Hepatocyte (in vitro differentiated cells): ENCODE measurements at places on chromosomes 3 and 15. TPM values are rescaled to one million over a fixed set of nuclear protein-coding genes. Genes with fewer than 3 reads are reported as not detected.

The CCDC9B gene
- 1.8 and 4.0 TPM in 2 replicates for total RNA-seq

The THOC7 gene
- 61.7 and 69.4 TPM in 2 replicates for total RNA-seq

The COMMD2 gene
- total RNA-seq: 39.0 and 39.7 TPM in 2 replicates

The VPS13C gene
- 52.3 and 60.9 TPM in 2 replicates for total RNA-seq

The EHD4 gene
- total RNA-seq: 26.4 and 27.3 TPM in 2 replicates

The TP63 gene
- 2.3 and 2.4 TPM in 2 replicates for total RNA-seq

The LRTM1 gene
- 0.52 TPM in 1 of 2 replicates, not detected in the other for total RNA-seq

The AGBL1 gene
- 0.12 TPM in 1 of 2 replicates, not detected in the other for total RNA-seq

The GOLGA6L22 gene
- not detected in 2 replicates for total RNA-seq

The NMNAT3 gene
- 8.3 and 12.3 TPM in 2 replicates for total RNA-seq

The CCDC54 gene
- total RNA-seq: not detected in 2 replicates

The SLC51A gene
- 3.9 and 6.3 TPM in 2 replicates for total RNA-seq

The LTK gene
- 0.83 and 1.6 TPM in 2 replicates for total RNA-seq

GRCh38 chr3:52978109-52978754, 67.6 kb downstream of the SFMBT1 start:
- H3K27me3 ChIP-seq: no peaks in the 10 kb centered on the region
- DNase-seq: no peak
- H3K4me3 ChIP-seq: no peak overlapping the region
- no peaks in the 10 kb centered on the region for H3K4me1 ChIP-seq

DNA sequence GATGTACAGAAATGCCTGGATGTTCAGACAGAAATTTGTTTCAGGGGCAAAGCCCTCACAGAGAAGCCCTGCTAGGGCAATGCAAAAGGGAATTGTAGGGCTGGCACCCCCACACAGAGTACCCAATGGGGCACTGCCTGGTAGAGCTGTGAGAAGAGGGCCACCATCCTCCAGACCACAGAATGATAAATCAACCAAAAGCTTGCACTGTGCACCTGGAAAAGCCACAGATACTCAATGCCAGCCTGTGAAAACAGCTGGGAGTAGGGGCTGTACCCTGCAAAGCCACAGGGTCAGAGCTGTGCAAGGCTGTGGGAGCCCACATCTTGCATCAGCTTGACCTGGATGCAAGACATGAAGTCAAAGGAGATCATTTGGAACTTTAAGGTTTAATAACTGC, 477.9 kb upstream of the NECTIN3 start:
- H3K27ac ChIP-seq: no peak overlapping the region
- H3K4me3 ChIP-seq: no peak overlapping the region
- DNase-seq: no peak
- H3K36me3 ChIP-seq: no peaks in the 10 kb centered on the region

- H3K27me3 ChIP-seq: no peaks in the 10 kb centered on the region
- no peaks in the 10 kb centered on the region for H3K36me3 ChIP-seq
- peak; percentile 67 for DNase-seq
- no peak overlapping the region for H3K4me3 ChIP-seq
- H3K27ac ChIP-seq: no peak overlapping the region
Measured at GRCh38 chr3:16456784-16457415, 56.6 kb downstream of the RFTN1 start.

DNA sequence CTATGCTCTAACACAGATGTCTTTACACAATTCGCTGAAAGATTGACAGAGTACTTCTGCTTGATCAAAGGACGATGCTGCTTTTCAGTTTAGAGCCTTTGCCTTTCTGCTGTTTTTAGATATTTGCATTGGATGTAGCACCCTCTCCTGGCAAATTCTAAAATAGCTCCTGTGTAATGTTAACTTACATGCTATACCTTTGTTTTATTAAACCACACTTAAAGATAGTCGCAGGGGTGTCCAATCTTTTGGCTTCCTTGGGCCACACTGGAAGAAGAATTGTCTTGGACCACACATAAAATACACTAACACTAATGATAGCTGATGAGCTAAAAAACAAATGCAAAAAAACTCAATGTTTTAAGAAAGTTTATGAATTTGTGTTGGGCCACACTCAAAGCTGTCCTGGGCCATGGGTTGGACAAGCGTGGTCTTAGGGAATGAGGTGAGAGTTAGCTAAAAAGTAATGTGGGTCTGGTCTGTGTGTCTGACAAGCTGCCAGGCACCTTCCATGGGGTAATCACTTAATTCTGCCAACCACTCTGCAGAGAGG, 62.9 kb downstream of the ATG7 start:
- DNase-seq: peak; percentile 68
- no peak overlapping the region for H3K4me3 ChIP-seq
- no peak overlapping the region for H3K27ac ChIP-seq
- H3K27me3 ChIP-seq: no peaks in the 10 kb centered on the region
- no peaks in the 10 kb centered on the region for H3K4me1 ChIP-seq

DNA sequence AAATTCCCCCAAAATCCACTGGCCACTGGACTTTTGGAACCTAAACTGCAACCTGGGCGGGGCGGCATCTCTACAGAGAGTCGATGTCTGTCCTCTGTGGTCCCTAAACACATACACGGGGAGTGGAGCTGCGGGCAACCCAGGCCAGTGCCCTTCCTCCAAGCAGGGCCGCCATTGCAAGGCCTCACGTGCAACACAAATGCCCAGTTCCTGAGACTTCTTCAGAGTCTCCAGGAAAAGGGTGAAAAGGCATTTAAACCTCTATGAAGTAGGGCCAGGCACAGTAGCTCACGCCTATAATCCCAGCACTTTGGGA, 4.9 kb downstream of the MUC4 start:
- no peaks in the 10 kb centered on the region for H3K27me3 ChIP-seq
- no peak overlapping the region for H3K27ac ChIP-seq
- no peak for DNase-seq
- H3K36me3 ChIP-seq: no peaks in the 10 kb centered on the region
- H3K4me3 ChIP-seq: no peak overlapping the region

- no peaks in the 10 kb centered on the region for H3K4me1 ChIP-seq
- DNase-seq: no peak
- peaks cover 100% of the 10 kb centered on the region for H3K27me3 ChIP-seq
- H3K36me3 ChIP-seq: no peaks in the 10 kb centered on the region
- H3K4me3 ChIP-seq: no peak overlapping the region
Measured at GRCh38 chr15:59995568-59996297, 8.4 kb upstream of the FOXB1 start.

GRCh38 chr3:120642368-120642948, 39.6 kb downstream of the HGD start:
- H3K4me3 ChIP-seq: no peak overlapping the region
- H3K27ac ChIP-seq: no peak overlapping the region
- H3K4me1 ChIP-seq: no peaks in the 10 kb centered on the region
- H3K27me3 ChIP-seq: no peaks in the 10 kb centered on the region

DNA sequence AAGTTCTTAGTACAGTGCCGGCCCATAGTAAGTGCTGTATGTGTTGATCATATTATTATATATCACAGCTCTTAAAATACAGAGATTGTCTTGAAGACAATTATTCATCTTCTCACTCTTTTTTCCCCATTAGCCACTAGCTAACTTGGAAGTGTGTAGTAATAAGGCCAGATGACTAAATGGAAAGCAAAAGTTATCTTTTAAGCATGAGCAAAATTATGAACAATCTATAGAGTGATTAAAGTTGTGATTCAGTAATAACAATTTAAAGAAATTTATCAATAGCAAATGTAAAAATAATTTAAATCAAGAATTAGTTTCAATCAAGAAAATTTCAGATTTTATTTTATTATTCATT, 630.9 kb upstream of the TBL1XR1 start:
- H3K36me3 ChIP-seq: no peaks in the 10 kb centered on the region
- H3K27me3 ChIP-seq: no peaks in the 10 kb centered on the region
- peak overlapping the region; percentile 66 for H3K27ac ChIP-seq
- peaks cover 29% of the 10 kb centered on the region for H3K4me1 ChIP-seq

GRCh38 chr3:52532838-52533622, 627 bp downstream of the NT5DC2 start:
- H3K36me3 ChIP-seq: no peaks in the 10 kb centered on the region
- H3K4me1 ChIP-seq: peaks cover 54% of the 10 kb centered on the region
- DNase-seq: peak; percentile 56
- no peaks in the 10 kb centered on the region for H3K27me3 ChIP-seq

DNA sequence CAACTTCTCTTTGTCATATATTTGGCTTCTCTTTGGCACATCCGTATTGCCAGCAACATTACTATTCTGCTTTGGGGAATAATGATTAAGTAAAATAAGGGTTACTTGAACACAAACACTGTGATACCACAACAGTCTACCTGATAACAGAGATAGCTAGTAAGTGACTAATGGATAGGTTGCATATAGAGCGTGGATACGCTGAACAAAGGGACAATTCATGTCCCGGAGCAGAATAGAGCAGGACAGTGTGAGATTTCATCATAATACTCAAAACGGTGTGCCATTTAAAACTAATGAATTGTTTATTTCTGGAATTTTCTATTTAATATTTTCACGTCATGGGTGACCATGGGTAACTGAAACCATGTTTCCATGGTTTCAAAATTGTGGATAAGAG, 54.1 kb downstream of the SCN5A start:
- DNase-seq: no peak
- H3K27me3 ChIP-seq: peaks cover 2% of the 10 kb centered on the region
- H3K4me3 ChIP-seq: no peak overlapping the region
- no peaks in the 10 kb centered on the region for H3K36me3 ChIP-seq
- H3K4me1 ChIP-seq: peaks cover 3% of the 10 kb centered on the region

DNA sequence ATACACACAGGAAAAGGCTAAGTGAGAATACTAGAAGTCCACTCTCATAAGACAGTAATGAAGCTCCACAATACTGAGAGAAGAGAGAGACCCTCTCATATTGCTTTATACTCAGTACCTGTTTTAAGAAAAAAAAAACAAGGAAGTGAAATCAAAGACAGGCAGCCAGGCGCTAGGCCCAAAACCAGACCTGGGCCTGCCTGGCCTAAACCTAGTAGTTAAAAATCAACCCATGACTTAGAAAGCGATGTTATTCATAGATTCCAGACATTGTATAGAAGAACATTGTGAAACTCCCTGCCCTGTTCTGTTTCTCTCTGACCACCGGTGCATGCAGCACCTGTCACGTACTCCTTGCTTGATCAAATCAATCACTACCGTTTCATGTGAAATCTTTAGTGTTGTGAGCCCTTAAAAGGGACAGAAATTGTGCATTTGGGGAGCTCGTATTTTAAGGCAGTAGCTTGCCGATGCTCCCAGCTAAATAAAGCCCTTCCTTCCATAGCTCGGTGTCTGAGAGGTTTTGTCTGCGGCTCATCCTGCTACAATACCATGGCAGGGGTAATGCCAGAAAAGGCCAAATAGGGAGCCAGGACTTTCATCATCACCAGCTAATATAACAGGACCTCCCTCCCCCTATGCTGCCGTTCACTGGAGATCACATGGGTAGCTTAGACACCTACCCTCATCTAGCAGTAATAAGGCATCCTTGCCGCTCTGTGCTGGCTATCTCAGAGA, 1294.1 kb downstream of the NSUN3 start:
- no peak for DNase-seq
- H3K27me3 ChIP-seq: no peaks in the 10 kb centered on the region
- H3K4me3 ChIP-seq: no peak overlapping the region
- peak overlapping the region; percentile 11 for H3K27ac ChIP-seq

GRCh38 chr3:187019542-187020072, 89.3 kb downstream of the ST6GAL1 start:
- H3K27ac ChIP-seq: no peak overlapping the region
- DNase-seq: no peak
- peaks cover 5% of the 10 kb centered on the region for H3K4me1 ChIP-seq
- H3K36me3 ChIP-seq: no peaks in the 10 kb centered on the region
- H3K4me3 ChIP-seq: no peak overlapping the region

GRCh38 chr15:94610069-94610468, 378.7 kb downstream of the MCTP2 start:
- H3K4me3 ChIP-seq: no peak overlapping the region
- DNase-seq: no peak

- peak; percentile 80 for DNase-seq
- H3K4me1 ChIP-seq: peaks cover 24% of the 10 kb centered on the region
- no peak overlapping the region for H3K4me3 ChIP-seq
- H3K27me3 ChIP-seq: no peaks in the 10 kb centered on the region
Measured at GRCh38 chr3:123660900-123661299, 76.0 kb upstream of the HACD2 start.

GRCh38 chr3:153319705-153320554, 157.9 kb downstream of the RAP2B start:
- peak overlapping the region; percentile 3 for H3K27ac ChIP-seq
- no peaks in the 10 kb centered on the region for H3K27me3 ChIP-seq
- no peaks in the 10 kb centered on the region for H3K4me1 ChIP-seq
- DNase-seq: no peak

- DNase-seq: no peak
- no peaks in the 10 kb centered on the region for H3K4me1 ChIP-seq
- no peaks in the 10 kb centered on the region for H3K27me3 ChIP-seq
- no peak overlapping the region for H3K4me3 ChIP-seq
Measured at GRCh38 chr3:61239871-61240270, 11.4 kb downstream of the FHIT start.
